Stimulated activated CD8-positive, alpha-beta memory T cell treated with anti-CD3 and anti-CD28 coated beads, Interleukin-15, amount 100 ng/mL, for 4 hours (primary cell): ENCODE measurements at places on chromosomes 3 and 15.

- DNase-seq = no peak
Observed at GRCh38 chr3:155217591-155217990, 75.9 kb downstream of the STRIT1 start.

- no peak for DNase-seq
Observed at GRCh38 chr3:106282943-106283342, 414.1 kb upstream of the CBLB start.

GRCh38 chr15:58260725-58261267 lies 122.6 kb downstream of the AQP9 start:
- DNase-seq = no peak

DNA sequence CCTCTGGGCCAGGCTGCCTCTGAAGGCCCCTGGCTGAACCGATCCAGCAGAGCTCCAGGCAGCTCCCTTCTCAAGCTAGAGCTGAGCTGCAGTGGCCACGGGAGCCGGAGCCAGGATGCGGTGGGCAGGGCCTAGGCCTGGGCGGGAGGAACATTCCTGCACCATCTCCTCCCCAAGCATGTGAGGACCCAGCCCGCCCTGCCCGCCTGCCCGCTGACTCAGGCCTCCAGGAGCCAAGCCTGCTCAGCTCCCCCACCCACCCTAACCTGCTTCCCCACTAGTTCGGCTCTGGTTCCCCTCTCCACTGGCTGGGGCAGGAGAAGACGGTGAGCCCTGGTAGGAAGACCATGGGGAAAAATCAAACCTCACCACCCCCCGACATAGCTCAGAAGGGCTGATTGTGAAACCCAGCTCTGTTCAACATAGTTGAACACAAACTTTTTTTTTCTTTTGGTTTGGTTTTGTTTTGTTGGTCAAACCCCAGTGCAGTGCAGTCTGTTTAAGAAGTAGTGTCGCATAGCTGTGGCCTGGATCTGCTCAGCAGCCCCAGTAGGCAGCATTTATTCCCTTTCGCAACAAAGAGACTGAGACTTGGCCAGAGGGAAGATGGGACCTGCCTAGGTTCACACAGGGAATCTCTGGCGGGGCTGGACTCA lies 13.5 kb downstream of the SNX33 start:
- no peak for DNase-seq

DNA sequence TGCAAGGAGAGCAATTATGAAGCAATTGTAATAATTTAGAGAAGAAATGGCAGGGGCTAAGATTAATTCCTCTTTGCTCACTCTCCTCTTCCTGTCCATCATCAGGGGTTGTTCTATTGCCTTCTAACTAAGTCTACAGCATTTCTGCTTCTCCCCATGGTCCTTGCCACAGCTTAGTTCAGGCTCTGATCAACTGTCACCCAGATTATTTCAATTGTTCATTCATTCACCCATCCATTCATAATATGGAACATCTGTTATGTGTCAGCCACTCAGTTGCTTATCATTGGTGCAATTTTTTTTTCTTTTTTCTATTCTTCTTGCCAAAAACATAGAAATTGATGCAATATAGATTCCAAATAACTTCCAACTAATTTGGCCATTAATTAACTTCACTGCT lies 93.2 kb downstream of the CD47 start:
- DNase-seq = no peak

GRCh38 chr3:64971602-64972001 lies 283.8 kb upstream of the ADAMTS9 start:
- DNase-seq = no peak
